ENCODE measurements at places on chromosomes 1 and 21.

DNA sequence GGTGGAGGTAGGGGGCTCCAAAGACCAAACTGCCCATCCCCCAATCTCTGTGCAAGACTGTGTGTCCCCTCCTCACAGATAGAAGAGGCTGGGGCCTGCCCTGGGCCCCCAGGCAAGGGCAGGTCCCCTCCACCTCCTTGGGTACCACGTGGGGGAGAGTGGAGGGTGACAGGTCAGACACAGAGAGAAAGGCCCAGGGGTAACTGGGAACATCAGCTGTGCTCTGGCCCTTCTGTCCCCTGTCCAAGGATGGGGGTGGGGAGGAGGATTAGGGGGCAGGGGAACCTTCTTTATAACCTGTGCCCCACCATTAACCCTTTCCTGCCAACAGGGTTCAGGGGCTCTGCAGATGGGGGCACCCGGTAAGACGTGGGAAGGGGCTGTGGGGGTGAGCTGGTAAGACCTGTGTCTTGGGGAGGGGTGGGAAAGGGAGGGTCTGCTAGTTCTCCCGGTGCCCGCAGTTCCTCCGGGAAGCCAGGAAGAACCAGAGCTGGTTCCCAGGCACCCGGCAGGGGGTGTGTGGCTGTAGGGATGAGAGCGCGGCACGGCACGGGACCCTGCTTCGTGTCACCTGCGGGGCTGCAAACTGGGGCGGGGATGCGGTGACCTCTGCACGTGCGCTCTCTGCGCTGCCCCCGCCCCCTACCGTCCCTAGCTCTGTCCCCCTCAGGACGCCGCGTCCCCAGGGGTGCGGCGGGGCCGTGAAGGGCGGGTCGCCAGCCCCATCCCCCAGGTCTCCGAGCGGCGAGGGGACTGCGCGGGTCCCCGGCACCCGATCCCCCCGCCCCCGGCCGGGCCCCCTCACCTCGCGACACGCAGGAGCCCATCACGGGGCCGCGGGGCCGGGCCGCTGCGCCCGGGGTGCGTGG lies 601 bp downstream of the FAM131C start:
- DNase-seq = no peak

DNA sequence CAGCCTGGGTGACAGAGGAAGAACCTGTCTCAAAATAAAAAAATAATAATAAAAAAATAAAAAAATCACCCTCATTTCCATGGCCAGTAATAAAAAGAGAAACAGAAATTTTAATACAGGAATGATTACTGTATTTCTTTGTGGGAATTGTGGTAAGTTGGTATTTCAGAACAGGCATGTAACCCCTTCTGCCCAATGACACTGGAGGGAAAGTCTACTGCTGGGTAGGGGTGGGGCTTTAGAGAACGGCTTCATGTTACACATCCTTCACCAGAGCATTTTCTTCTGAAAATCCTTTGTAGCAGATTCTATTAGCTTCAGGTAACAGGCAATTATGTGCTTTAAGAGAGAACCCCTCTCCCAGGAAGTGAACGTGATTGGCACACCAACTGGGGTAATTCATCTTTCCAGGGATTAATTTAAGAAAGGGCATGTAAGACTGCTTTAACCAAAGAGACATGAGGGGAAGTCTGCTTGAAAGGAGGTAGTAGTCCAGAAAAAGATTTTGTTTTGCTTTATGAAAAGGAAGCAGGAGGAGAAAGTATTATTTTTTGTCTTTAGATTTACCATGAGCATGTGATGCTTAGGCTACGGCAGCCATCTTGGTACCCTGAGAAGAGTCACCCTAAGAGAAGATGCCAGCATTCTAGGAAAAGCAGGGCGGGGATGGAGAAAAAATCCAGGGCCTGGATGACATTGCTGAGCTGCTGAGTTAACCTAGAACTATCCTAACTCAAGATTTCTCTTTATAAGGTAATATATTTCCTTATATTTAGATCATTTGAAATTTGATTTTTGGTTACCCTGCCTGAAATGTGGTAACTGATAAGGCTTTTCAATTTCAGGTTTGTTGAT lies 57.7 kb upstream of the DPT start:
- DNase-seq = no peak

- peak; percentile 14 for DNase-seq
Observed at GRCh38 chr1:222844411-222844779, 29.6 kb downstream of the DISP1 start.

DNA sequence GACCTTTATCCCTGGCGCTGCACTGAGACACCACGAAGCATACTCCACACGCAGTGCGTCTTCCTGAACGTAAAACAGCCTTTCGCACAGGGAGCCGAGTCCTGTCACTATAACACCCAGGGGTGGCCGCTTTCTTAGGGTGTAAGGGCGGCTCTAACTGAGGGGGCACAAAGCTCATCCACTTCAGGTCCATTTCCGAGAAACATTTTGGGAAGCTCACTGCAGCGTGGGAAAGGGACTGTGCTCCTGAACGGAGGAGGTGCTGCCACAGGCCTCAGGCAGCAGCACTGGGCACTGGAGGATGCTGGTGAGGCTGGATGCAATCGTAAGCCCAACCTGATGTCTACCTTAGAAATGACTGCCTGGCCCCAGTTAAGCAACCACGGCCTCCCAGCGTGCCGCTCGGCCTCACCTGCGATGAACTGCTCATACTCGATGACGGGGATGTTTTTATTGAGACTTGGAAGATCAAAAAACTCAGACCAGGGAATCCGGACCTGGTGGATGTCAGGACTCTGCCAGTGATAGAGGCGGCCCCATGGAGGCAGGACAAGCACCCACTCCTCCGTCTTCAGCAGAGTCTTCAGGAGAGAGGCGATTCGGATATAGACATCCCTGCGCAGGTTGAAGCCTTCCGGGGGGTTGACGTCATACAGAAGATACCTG lies 2.3 kb downstream of the POFUT2 start:
- DNase-seq = no peak

DNA sequence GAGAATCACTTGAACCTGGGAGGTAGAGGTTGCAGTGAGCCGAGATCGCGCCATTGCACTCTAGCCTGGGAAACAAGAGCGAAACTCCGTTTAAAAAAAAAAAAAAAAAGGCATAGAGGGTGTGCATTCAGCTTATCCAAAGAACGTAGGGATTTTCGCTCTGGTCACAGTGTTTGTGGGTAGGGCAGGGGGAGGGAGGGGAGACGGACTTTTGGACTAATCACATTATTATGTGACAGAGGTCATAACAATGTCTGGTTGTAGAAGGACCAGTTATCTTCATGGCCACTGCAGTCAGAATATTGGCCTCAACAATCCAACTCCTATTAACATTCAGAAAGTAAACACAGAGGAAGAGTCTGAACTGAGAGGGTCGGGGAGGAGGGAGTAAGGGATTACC lies 25.7 kb downstream of the RHOU start:
- no peak for DNase-seq

GRCh38 chr1:167270349-167271092 lies 49.8 kb downstream of the POU2F1 start:
- DNase-seq = no peak

- DNase-seq = no peak
Observed at GRCh38 chr1:53850082-53850673, 12.1 kb upstream of the NDC1 start.

DNA sequence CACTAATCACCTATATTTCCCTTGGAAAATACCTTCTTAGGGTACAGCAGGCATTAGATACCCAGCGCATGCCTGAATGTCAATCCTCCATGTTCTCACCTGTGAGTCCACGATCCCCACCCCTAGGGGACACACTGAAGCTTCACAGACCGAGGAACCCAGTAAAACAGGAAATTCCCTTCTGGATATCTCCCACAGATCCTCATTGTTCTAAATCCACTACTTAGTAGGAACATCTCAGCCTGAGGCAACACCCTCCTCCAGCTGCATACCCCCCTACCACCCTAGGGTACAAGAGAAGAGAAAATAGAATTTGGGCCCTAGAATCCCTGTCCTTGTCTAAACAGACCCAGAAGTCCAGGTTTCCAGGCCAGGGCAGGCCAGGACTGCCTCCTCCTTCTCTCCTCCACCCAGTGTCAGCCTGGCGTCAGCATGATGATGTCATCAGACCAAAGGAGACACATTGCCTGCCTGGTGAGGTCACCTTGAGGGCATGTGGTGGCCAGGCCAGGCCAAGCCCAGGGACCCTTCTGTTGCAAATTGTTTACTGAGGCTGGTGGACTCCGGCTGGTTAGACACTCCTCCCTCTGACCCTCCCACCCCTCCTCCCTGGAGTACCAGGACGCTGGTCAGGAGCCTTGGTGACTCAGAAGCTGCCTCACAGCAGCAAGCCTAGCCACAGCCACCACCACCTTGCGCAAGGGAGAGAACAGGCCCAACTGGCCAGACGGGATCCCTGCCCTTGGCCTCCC lies 6.2 kb downstream of the NECTIN4 start:
- peak; percentile 57 for DNase-seq

GRCh38 chr21:25895565-25896205 lies 160.9 kb downstream of the GABPA start:
- peak; percentile 17 for DNase-seq

DNA sequence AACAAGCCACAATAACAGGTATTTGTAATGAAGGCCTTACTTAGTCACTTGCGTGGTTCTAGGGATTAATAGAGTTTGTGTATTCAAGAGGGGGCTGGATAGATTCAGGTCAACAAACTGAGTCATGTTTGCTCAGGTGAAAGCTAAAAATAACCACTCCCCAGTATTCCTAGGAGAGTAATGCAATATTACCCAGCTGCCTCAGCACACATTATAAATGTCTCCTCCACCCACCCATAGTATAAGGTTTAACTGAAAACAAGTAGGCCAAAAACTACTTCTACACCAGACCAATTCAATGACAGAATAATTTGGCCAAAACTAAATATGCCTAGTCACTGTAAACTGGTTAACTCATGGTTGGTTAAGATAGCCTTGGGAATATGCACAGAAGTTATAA lies 34.4 kb downstream of the WLS start:
- DNase-seq = no peak

DNA sequence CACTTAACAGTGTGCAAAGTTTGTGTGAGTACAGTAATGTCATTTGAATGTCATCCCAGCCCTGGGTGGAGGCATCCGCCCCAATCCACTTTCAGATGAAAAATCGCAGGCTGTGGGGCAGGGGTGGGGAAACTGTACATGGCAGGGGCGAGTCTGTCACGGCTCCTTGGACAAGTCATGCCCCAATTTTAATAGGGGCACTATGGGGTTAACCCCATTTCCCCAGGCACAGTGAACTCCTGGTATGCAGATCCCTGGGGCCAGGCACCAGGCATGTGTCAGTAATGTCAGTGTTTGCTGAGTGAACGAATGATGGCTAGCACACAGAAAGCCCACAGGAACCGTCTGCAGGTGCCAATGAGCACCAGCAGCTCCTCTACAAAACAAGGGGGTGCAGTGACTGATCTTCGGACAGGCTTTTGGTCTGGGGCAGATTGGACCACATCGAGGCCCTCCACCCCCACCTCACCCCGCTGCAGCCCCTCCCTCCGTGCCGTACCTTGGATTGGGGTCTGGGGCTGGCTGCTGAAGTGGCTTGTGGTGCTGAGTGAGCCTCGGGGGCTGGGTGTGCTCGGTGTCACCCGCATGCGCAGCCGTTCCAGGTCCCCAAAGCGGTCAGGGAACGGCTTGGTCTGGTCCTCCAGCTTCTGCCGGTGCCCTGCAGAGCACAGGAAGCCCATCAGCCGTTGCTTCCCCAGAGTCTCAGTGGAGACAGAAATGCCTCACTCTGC lies 23.2 kb downstream of the RUNX3 start:
- DNase-seq = no peak

DNA sequence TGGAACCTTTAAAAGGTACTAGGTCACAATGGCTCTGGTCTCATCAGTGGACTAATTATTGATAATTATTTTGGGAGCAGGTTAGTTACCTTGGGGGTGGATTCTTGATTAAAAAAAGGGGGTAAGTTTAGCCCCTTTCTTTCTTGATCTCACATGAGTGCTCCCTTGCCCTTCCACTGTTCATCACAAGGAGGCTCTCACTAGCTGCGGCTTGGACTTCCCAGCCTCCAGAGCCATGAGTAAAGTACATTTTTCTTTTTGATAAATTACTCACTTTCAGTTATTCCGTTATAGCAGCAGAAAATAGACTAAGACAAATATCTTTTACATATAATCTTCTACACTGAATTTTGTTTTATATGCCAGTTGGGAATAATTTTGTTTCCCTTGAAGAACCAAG lies 254.8 kb upstream of the DEPDC1 start:
- DNase-seq = no peak

GRCh38 chr1:46520063-46520911 lies 30.7 kb downstream of the DMBX1 start:
- peak; percentile 28 for DNase-seq

GRCh38 chr1:217585577-217585976 lies 45.3 kb downstream of the GPATCH2 start:
- no peak for DNase-seq

DNA sequence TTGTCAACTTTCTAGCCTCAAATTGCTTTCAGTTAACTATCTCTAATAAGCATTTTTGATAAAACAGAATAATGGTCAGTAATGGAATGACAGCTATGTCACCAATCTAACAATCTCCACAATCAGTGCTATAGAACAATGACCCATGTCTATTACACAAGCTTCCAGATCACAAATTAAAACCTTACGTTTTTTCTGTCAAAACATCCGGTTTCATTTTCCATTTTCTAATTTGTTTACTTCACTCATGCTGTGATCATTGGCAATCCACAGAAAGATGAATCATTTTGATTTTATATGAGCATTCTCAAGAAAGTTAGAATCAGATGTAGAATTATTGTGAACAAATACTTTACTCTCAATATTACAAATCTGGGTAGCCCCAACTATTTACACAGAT lies 80.3 kb downstream of the KCNT2 start:
- DNase-seq = peak; percentile 9

DNA sequence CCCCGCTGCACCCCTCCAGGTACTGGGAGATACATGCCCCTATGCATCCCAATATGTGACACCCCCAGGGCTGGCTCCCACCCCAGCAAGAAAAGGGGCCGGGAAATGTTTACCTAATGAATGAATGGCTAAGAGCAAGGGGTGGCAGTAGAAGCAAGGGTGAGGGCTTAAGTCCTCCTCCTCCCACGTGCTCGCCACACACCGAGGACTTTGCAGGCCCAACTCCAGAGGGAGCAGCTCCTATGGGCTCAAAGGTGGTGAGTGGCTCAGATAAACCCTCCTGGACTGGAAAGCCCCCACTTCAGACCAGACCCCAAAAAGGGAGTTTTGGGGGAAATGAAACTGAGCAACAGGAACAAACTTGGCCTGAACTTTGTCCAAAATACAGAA lies 11.4 kb downstream of the SLC45A3 start:
- no peak for DNase-seq

GRCh38 chr1:214446772-214447556 lies 104.4 kb downstream of the PTPN14 start:
- DNase-seq = peak; percentile 55

DNA sequence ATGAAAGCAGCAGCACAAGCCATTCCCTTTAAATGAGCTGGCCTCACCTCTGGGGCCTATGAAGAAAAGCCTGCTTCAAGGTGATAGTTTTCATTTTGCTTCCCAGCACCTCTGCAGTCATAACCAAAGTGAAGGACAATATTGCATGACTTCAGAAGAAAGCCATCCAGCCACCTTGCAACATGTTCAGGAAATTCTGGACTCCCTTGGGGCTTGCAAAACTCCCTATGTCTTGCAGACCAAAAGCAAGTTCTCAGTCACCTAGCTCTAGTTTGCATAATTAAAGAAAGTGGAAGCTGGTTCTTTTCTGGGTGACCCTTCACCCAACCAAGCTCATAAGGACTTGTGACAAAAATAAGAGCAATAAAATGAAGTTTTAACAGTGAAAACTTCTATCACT lies 87.6 kb downstream of the GFI1 start:
- no peak for DNase-seq

Measured in fibroblast of the conjunctiva (primary cell).